ENCODE measurements at places on chromosomes 5 and 9.

GRCh38 chr9:133127340-133127981 lies 6.4 kb upstream of the RALGDS start:
- DNase-seq: peak; percentile 87

DNA sequence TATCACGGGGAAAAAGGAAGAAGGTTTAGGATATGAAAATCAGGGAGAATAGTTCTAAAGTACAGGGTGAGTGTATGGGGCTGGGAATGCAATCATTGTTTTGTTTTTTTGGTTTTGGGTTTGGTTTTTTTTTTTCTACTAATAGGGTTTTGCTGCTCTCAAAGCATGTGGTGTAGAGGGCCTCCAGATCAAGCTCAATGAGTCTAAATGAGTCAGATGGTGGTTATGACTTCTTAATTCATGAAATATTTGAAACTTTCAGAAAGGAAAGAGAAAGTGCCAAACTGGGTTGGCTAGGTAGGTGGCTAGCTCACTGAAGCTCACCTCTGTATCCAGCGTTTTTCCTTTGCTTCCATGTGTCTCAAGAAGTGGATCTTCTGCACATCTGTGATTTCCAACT lies 10.7 kb downstream of the OR1L8 start:
- no peak for DNase-seq

GRCh38 chr9:108383796-108384195 lies 472.0 kb downstream of the ACTL7B start:
- no peak for DNase-seq

DNA sequence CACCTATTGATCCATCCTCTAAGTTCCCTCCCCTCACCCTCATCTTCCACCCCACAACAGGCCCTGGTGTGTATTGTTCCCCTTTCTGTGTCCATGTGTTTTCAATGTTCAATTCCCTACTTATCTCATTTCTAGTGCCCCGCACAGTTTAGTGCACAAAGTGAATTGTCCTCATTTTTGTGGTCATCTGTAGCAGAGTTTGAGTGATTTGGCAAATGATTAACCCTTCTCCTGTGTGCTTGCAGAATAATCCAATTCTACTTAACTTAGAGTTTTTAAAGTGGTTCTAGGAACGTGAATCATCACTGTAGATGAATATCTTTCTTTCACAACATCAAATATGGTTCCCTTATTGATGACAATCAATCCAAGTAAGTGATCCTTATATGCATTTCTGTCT lies 6.3 kb upstream of the HAPLN1 start:
- DNase-seq: no peak

DNA sequence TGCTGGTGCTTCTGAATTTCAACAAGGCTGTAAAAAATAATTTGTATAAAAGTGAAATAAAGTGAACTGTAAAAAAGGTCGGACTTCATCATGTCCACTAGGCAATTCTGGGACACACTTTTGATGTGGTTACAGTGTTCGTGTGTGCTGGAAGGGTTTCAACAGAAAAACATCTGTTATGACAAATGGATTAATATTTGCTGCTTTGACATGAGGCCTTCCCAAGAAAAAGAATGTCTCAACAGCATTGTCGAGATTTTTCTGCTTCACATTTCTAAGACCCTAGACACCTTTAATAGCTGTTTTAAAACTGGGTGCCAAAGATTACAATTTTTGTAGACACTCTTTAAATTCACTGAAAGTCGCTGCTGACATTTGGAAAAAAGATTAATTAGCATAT lies 216.6 kb downstream of the SLC12A2 start:
- no peak for DNase-seq

DNA sequence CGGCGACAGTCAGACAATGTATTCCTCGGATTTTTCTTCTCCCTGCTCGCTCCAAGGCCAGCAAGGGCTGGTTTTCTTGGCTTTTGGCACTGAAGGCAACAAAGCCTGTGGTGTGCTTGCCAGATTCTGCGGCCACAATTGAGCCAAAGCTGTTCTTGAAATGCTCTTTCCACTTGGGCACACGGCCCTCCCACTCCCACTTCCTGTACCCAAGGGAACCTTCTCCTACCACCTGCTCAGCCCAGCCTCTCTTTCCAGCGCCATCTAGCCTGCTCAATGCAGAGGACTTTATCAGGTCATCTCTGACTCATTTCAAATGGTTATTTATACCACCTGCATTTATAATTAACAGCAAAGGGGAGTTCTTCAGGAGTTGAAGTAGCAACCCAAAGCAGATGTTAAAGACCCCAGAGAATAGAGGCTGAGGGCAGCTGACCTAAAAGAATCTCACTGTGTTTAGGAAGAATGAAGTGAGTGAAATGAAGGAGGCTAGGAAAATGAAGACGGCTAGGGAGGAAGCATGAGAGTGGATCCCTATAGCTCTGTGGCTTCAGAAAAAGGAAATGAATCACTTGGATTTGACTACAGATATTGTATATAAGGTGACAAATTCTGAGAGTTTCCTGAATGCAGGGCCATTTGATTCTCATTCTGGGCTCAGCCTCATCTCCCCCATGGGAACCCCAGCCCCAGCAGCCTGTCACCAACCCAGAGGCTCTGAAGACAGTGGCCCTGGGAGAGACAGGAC lies 439.0 kb downstream of the ENC1 start:
- DNase-seq: no peak

DNA sequence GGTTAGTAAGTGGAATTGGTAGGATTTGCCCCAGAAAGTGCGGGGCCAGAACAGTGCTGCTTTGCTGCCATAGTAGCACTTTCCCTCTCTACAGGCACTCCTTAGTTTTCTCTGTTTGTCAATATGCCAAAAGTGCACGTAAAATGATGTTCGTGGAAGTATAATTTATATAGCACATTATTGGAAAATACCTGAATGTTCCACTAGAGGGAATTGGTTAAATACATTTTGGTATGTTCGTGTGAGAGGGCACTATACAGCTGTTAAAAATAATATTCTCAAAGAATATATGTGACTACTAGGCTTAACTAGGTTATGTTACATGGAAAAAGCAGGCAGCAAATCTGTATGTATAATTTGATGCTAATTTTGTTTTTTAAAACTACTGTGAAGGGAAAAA lies 184.0 kb upstream of the GDNF start:
- DNase-seq: no peak

- DNase-seq: peak; percentile 60
Measured at GRCh38 chr9:114291064-114291474, 31.8 kb upstream of the ORM1 start.

GRCh38 chr5:76863001-76863400 lies 13.2 kb downstream of the S100Z start:
- no peak for DNase-seq

DNA sequence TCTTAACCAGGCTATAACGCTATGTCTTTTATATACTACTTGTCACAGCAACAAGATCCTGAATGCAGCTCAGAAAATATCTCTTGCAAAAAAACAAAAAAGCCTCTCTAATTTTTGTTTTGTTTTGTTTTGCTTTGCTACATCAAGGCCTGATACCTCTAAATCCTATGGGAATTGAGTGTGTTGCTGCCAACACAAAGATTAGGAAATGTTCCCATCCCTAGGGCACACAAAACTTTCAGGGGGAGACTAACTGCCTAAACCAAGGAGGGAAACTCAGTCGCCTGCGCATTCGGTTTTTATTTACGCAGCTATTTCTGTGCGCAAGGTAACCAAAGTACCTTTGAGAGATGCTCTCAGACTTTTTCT lies 1.7 kb downstream of the SSBP2 start:
- no peak for DNase-seq

DNA sequence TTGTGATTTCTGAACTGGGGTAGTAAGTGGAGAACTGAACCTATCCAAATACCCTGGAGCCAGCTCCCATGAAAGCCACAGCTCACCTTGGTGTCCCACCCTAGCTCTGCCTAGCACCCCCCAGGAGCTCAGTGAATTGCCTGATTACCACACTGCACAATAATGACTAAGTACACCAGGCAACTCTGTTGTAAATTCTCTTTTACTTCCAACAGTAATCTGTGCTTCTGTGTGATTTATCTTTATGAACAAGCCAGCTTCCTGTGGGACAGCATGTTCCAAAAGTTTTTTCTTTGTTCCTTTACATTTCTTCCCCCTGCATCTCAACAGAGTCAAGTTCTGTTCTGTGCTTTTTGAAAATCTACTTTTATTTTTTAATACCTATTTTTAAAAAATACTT lies 22.1 kb upstream of the GRPEL2 start:
- DNase-seq: no peak

DNA sequence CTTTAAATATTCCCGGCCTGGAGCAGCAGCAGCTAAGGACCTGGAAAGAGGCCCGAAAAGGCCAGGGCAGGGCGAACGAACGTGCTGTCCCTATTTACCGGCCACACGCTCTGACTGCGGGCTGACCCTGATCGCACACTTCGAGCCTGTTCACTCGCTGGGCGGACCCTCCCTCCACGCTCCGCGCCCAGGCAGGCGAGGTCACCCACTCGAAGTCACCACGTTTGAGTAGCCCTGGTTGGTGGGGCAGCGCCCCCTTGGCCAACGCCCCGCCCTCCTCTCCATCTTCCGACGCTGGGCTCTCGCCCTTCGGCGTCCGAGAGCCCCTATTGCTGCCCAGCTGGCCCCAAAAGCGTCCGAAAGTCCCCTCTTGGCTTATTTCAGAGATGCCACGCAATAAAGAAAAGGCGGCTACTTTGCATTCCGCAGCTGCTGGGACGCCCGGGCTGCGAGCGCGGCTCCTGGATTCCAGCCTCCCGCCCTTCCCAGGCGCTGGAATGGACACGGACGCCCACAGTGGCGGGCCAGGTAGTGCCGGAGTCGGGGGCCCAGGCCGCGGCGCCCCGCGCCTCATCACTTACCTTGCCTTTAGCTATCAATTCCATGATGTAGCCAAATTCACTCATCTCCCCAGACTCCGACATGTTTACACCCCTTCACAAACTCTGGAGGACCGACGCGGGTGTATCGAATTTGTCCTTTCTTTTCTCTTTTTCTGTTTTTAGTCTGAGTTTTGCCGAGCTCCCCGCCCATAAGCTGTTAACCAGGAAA lies 9.9 kb upstream of the TRIM36 start:
- no peak for DNase-seq

DNA sequence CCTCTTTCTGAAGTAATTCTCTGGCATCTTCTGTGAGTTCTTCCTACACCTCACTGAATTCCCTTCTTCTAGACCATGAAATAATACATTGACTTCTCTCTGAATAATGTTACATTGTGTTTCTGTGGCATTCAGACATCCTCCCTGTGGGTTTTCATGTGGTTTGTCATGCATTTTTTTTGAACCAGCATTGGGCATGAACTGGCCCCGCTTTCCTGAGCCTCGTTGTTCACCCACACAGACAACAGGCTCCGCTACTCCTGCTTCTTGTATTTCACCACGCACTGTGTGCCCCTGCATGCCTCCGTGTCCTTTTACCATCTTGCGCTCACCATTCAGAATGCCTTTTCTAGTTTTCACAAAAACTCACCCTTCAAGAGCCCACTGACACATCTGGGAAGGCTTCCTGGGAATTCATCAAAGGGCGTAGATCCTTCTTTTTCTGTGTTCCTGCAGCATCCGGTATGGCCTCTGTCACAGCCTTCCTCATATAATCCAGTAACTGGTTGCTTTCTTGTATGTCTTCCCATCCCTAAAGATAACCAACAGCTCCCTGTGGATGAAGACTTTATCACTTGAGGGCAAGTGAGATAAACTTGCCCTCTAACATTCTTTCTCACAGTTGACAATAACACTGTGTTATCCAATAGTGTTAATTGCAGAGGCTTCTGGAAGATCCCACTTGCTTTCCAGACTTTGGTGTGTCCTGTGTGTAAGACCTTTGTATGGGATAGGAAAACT lies 51.5 kb upstream of the ADAMTSL1 start:
- DNase-seq: no peak

- DNase-seq: no peak
Measured at GRCh38 chr5:133155326-133155969, 103.6 kb downstream of the HSPA4 start.

DNA sequence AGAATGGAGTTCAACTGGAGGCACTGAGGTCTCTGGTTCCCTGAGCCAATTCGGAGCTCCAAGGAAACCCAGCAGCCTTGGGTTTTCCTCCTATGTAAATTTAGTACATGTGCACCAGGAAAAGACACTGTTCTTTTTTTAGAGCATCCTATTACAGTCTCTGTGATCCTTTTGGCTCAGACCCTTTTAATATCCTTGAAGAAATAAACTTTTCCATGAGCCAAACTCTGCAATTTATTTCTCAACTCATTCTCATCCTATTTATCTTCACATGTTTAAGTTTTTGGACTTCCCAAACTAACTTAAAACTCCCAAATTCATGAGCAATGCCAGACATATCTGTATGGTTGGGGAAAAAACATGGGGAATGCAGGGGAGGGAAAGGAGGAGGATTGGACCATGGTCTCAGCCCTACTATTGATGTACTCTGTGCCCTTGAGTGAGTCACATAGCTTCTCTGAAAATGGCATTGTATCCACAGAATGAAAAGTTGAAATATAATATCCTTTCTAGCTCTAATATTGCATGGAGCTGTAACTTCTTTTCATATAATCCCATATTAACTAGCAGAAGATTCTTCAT lies 76.6 kb downstream of the PAPPA start:
- no peak for DNase-seq

DNA sequence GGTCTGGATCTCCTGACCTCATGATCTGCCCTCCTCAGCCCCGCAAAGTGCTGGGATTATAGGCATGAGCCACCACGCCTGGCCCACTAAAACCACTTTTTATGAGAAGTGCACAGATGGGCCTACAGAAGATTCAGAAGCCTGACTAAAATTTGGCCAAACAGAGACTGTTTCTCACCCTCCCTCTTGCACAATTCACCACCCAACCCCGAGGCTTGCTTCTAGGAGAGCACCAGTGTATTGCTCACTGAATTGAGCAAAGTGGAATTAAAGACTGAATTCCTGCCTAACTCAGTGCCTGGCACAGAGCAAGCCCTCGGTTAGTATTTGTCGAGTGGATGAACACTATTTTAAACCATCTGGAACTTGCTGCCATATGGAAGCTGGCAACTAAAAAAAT lies 3.4 kb upstream of the DCTN4 start:
- no peak for DNase-seq

DNA sequence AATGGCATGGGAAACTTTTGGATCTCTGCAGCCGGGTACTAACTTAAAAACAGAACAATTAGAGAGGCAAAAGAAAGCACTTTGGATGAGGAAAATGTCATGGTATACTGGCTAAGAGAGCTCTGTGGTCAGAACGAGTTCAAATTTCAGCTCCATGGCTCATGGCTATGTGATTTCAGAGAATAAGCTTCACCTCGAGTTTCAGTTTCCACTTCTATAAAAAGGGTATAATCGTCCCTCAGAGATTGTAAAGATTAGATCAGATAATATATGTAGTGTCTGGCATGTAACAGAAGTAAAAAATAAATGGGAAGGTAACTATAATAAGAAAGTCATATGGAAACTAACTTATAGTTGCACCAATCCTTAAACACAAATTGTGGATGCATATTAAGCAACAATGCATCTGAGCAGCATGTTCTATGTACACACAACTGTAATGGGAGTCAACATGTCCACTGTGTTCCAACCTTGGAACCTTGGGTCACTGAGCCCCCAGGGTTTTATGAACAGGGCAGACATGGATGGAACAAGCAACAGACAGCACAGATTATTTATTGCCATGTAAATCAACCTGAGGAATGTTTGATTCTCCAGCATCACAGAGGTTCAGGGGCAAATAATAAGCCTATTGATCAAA lies 145.4 kb downstream of the MAPKAP1 start:
- no peak for DNase-seq

- DNase-seq: no peak
Measured at GRCh38 chr5:93519740-93520139, 61.3 kb downstream of the NR2F1-AS1 start.

- DNase-seq: no peak
Measured at GRCh38 chr5:16934123-16934522, 2.0 kb downstream of the MYO10 start.

Measured in CD4-positive, alpha-beta T cell treated with Interleukin-17A for 1 hour (primary cell).